ENCODE measurements at places on chromosomes 6 and 20. TPM values are rescaled to one million over a fixed set of nuclear protein-coding genes. Genes with fewer than 3 reads are reported as not detected.
A peak's percentile ranks its signal among the peaks of the same experiment; 100 is the strongest.

- H3K36me3 ChIP-seq = no peaks in the 10 kb centered on the region
- peak; percentile 94 for DNase-seq
- H3K27me3 ChIP-seq = no peaks in the 10 kb centered on the region
- peaks cover 18% of the 10 kb centered on the region for H3K4me1 ChIP-seq
Measured at GRCh38 chr20:46215913-46216707, 92.2 kb downstream of the CDH22 start.

The SDC4 gene
- 48.7 TPM for total RNA-seq

DNA sequence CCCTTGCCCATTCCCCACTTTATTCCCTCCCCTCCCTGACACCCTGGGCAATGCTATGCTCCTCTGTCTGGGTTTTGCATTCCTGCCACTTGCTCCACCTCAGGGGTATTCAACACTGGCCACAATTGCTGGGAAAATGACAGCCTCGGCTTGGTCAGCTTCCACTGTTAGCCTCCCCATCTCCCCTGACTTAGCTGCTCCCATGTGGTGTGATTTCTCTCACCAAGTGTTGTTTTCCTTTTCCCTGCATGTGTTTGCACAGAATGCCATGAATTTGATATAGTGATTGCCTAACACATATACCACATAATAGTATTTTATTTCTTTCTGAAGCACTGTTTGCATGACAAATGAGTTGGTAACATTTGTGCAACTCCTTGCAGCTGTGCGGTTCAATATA is 1.4 kb upstream of the LEMD2 start:
- no peak for DNase-seq
- H3K4me1 ChIP-seq = peaks cover 11% of the 10 kb centered on the region
- peaks cover 9% of the 10 kb centered on the region for H3K27me3 ChIP-seq

DNA sequence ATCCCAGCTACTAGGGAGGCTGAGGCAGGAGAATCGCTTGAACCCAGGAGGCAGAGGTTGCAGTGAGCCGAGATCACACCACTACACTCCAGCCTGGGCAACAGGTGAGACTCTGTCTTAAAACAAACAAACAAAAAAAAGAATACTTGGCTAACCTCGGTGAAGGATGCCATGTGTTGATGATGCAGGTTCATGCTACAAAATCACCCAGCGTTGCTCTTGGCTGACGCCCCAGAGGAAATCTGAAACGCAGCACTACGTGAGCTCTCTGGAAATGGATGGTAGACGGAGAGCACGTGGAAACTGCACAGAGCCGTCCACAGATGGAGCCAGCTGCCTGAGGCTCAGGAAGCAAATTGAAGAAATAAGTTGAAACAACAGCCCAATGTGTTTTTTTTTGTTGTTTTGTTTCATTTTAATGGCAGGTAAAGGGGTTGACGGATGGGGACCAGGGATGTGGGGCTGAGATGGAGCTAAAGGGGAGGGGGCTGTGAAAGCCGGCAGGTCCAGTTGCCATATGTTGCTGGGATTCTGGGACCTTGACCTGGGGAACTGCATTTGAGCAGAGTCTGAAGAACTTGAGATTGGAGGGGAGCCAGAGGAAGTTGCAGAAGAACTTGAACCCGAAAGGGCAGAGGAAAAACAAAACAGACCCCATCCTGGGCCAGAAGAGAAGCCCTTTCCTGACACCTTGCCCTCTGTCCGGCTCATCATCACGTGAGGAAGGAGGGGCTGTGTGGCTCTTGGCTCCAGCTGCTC is 12.8 kb upstream of the MANBAL start:
- H3K4me1 ChIP-seq = peaks cover 28% of the 10 kb centered on the region
- H3K27me3 ChIP-seq = 0 out of 2 replicates have a peak, but pooled peaks cover 5% of the 10 kb centered on the region
- DNase-seq = peak; percentile 78
- no peaks in the 10 kb centered on the region for H3K36me3 ChIP-seq
- H3K4me3 ChIP-seq = no peak overlapping the region

The CST2 gene
- total RNA-seq = not detected
